Mesothelial cell of epicardium (in vitro differentiated cells): ENCODE measurements at places on chromosomes 3 and 15. TPM values are rescaled to one million over a fixed set of nuclear protein-coding genes. Genes with fewer than 3 reads are reported as not detected.

DNA sequence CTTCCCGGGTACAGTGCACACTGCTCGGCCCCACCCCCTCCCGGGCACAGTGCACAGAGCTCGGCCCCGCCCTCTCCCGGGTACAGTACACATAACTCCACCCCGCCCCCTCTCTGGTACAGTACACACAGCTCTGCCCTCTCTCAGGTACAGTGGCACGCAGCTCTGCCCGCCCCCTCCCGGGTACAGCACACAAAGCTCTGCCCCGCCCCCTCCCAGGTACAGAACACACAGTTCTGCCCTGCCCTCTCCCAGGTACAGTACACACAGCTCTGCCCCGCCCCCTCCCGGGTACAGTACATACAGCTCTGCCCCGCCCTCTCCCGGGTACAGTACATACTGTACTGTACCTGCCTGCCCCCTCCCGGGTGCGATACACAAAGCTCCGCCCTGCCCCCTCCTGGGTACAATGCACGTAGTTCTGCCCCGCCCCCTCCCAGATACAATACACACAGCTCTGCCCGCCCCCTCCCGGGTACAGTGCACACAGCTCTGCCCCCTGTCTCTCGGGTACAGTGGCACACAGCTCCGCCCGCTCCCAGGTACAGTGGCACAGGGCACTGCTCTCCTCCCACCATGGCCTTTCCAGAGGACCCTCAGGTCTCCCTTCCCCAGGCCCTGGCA is 16.4 kb upstream of the PRR20G start:
- no peak for DNase-seq

DNA sequence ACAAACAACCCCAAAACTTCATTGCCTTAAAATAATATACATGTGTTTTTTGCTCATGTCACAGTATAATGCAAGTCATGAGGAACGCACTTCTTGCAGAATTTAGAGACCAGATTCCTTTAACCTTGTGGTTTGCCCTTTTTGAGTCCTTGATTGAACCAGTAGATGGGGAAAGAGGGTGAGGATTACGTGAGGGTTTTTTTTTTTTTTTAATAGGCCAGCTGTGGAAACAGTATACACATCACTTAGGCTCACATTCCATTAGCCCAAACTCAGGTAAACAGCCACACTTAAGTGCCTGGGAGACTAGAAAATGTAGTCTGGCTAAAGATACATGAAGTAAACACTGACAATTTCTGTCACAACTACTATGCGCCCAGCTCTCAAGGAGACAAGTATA is 114.9 kb upstream of the MLF1 start:
- DNase-seq = no peak

DNA sequence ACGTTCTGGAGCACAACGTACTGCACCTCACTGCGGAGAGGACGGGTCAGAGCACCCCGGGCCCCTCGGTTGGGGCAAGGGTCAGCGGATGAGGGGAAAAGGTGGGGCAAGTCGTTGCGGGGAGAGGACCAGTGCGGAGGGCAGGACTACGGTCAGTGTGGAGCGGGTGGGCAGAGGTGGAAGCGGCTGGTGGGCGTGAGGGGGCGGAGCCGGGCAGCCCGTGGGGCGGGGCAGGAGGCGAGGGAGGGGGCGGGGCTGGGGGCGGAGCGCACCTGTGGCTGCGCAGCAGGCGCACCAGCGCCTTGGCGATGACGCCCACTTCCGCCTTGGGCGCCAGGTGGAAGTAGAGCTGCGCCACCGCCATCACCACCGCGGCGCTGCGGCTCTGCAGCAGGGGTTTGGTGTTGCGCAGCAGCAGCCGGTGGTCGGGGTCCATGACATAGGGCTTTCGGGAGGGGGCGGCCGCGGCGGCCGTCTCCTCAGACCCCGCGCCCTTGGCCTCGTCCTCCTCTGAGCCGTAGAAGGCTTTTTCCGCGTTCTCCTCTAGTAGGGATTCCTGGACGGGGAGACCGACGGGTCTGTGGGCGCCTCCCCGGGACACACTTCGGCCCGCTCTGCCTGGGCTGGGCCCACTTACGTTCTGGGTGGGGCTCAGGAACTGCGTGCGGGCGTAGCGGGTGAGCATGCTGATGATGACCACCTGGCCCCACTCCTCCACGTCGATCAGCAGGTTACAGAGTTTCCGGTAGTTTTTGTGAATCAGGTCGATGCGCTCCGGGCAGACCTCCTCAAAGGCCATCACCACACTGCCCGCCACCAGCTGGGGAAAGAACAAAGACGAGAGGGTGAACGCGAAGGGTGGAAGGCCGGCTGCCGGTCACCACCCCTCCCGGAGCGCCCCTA is 29.2 kb downstream of the AP3B2 start:
- peak; percentile 73 for DNase-seq

GRCh38 chr15:101652786-101653430 is 727 bp upstream of the TM2D3 start:
- peak; percentile 27 for DNase-seq

- no peak for DNase-seq
Measured at GRCh38 chr15:40047415-40048210, 8.6 kb upstream of the SRP14 start.

DNA sequence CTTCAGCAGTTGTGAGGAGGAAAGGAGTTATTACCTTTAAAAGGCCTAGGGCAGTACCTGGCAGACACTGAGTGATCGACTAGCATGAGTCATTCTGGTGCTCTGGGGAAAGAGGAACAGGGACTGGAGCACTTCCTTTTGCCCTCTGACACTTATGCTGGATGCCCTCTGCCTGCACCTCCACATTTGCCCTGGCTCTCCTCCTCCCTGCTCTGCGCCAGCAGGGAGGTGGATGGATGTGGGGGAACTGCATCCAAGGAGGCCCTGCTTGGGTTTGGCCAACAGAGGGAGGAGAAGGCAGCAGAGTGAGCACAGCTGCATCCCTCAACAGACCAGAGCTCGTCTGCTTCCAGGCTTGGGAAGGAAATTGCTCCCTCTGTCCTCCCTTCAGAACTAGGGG is 75.0 kb downstream of the SEMA5B start:
- DNase-seq = no peak

DNA sequence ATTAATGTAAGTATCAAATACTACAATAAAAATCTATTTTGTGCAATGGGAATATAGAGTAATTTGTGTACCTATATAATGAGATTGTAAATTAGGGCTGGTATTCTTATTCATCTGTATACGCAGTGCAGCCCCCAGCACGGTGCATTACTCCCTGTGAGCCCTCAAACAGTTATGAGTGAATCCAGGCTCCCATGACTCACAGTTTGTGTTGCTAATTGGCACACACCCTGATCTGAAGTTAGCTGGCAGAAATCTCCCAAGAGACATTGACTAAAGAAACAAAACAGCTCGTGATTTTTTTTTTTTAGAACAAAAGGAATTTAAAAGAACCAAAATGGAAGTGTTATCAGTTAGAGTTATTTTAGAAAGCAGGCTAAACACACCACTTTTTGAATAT is 15.7 kb downstream of the GK5 start:
- DNase-seq = no peak

DNA sequence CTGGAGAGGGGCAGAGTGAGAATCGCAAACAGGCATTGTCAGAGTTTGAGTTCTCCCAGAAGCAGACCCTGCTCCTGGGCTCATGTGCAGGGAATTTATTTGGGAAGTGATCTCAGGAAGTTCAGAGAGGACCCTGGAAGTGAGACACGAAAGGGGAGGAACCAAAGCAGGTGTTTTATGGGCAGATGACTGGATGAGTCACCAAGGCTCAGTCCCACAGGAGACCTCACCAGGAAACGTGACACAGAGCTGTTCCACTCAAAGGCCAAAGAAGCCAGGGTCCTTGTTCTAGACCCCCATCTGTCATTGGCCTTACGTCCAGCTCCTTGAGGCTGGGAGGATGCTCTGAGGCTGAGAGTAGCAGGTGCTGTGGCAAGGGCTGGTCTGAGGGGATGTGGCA is 43.4 kb upstream of the SEC22A start:
- DNase-seq = no peak

- DNase-seq = no peak
Measured at GRCh38 chr3:119346076-119346496, 51.9 kb downstream of the ARHGAP31 start.

DNA sequence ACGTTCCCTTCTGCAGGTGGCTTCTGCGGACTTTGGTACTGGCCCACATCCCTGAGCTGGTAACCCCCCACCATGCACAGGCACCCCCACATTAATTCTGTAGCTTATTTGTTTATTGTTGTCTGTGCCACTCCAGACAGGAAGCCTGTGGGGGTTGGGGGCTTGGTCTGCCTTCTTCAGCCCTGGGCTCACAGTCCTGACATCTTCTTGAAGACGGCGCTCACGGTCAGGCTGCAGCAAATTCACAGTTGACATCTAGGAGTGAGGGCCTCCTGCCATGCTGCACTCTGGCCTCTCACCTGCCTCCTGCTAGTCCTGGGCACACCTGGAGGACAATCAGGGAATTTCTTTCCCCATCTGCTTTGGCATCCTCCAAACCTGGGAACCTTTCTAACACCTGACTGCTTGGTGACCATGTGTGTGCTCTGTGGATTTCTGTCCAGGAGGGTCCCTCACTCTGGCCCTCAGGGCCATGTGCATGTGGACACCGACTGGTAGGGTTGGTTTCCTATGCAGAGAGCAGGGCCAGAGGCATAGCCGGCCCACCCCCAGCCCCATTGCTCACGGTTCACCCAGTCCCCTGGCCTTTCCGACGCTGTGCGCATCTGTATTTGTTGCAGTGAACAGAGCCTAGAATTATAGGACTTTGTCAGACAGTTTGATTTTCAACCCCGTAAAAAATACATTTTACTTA is 68.8 kb downstream of the APBA2 start:
- no peak for DNase-seq

DNA sequence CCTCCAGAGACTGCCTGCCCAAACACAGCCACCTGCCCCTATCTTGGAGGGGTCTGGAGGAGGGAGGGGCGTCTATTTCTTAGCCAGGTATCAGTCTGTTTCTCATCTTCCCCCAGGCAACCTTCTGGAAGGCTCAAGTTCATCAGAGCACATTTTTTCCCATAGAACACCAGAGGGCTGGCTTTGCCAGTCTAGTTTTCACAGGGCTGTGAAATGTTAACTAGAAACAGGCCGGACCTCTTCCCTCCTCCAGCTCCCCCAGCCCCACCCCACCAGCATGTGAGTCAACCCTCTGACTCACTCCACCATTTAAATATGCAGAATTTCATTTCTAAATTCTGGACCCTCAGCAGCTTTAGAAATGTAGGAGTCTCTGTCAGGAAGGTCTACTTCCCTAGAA is 66.9 kb downstream of the SLCO2A1 start:
- no peak for DNase-seq

DNA sequence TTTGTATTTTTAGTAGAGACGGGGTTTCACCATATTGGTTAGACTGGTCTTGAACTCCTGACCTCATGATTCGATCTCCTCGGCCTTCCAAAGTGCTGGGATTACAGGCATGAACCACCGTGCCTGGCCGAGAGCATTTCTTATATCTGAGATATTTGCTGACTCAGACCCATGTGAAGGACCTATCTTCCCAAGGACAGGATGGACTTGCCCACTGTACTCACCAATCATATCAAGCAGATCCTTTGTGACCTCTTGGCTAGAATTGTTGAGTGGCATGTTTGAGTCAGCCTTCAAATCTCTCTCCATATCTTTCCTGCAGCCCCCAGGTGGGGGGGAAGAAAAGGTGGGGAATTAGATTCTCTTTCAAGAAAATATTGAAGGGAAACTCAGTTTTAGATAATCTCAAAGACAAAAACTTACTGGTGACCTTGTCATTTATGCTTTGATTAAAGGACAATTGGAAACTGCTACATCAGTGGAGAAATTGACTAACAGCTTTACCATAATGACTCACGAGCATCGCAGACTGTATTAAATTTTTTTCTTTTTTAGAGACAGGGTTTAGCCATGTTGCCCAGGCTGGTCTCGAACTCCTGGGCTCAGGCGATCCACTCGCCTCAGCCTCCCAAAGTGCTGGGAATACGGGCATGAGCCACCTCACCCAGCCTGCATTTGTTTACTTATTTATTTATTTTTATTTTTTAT is 3.1 kb downstream of the C3orf62 start:
- no peak for DNase-seq

DNA sequence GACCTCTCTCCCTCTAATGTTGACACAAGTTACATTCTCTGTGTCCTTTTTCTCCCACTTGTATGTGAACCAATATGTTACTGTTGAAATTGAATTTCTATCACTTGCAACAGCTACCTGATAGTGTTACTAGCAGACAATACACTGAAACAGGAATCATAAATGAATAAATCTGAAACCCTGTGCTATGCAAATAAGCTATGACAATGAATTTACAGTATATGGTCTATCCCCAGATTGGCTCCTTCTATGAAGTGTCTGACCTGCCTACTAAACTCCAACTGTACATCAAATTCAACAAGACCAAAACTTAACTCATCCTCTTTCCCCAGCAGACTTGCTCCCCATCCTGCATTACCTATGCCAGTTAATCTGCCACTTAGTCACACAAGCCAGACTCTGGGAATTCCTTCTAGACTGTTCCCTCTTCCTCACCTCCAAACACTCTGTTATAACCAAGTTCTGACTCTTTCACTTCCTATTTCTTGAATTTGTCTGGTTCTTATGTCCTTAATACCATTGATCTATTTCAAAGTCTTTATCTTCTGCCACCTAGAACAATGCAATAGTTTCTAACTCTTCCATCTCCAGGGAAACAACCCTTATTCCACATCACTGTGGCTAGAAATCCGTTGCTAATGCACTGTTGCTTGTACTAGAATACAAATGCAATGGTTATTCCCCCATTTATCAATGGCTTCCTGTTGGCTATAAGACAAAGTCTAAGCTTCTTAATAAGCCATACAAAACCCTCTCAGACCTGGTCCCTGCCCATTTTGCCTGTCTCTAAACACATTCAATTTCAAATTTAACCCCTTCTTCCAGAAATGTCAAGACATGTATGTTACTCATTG is 13.4 kb upstream of the ZNF639 start:
- no peak for DNase-seq

DNA sequence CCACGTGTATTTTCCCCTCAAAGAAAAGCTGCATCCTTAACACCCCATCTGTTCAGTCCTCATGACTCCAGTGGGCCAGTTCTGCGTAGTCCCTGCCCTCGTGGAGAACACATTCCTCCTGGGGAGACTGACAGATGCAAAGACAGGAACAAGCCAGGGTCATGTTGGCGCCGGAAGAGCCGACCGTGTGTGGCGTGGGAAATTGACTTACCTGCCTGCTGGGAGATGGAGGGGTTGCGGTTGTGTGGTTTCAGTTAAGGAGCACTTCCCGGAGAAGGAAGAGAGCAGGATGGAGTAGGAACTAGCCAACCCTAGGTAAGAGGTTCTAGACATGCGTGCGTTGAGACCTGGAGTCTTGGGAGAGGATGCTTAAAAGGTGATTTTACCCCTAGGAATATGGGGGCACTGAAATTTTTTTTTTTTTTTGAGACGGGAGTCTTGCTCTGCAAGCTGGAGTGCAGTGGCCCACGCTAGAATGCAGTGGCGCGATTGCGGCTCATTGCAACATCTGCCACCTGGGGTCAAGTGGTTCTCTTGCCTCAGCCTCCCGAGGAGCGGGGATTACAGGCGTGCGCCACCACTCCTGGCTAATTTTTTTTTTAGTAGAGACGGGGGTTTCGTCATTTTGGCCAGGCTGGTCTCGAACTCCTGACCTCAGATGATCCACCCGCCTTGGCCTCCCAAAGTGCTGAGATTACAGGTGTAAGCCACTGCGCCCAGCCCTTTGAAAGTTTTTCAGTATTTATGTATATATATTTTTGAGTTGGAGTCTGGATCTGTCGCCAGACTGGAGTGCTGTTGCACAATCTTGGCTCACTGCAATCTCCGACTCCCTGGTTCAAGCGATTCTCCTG is 1.4 kb downstream of the VHL start:
- no peak for DNase-seq

- DNase-seq = peak; percentile 87
Measured at GRCh38 chr15:66851311-66852063, 149.5 kb downstream of the SMAD6 start.

The PRTG gene
- 14.2 to 17.5 TPM (median 16.9 TPM) in 3 replicates for total RNA-seq

The GOLGA6L6 gene
- total RNA-seq = not detected in 3 replicates

The TEX55 gene
- total RNA-seq = not detected in 3 replicates

The EOMES gene
- not detected in 3 replicates for total RNA-seq
